HCT116 (cell line): ENCODE measurements at places on chromosomes 7 and 10.

- no peak for DNase-seq
These were observed 20.0 kb upstream of the JAZF1 start for GRCh38 chr7:28200598-28200997.

DNA sequence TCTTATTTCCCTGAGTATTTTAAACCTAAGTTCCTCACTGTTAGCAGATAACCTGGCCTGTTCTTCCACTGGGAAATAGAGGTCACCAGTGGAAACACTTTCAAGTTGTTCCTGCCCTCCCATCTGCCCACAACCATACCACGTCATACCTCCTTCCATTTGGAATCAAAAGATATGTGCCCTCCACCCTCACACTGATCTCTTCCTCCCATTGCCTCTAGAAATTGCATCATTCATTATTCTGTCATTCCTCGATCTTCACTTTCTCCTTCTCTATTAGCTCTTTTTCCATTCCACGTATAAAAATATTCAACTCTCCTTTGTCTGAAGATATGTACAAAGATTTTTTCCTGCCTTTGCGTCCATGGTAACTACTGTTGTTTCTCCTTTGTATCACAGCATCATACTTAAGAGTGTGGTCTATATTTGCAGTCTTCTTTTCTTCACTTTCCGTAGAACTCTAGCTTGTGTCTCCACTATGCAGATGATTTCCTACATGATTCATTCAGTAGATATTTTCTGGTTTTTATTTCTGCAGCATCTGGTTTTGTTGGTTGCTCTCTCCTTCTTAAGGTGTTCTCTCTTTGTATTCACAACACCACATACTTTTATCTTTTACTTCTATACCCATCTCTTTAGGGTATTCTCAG, 312.3 kb downstream of the REEP3 start:
- DNase-seq = no peak

DNA sequence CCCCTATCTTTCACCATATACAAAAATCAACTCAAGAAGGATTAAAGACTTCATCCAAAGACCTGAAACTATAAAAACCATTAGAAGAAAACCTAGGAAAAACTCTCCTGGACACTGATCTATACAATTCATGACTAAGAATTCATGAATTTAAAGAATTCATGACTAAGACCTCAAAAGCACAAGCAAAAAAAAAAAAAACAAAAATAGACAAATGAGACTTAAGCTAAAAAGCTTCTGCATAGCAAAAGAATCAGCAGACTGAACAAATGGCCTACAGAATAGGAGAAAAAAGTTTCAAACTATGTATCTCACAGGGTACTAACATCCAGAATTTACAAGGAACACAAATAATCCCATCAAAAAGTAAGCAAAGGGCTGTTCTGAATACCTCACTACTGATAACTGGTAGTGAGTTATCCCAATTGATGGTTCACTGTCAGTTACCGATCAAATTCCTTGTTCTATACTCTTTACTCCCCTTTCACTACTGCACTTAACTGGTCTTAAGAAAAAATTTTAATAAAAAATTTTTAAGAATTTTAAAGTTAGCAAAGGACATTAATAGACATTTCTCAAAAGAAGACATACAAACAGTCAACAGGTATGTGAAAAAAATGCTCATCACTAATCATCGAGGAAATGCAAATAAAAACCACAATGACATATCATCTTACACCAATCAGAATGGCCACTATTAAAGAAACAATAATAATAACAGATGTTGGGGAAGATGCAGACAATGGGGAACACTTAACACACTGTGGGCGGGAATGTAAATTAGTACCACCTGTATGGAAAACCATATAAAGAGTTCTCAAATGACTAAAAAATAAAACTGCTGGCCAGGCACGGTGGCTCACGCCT, 33.2 kb downstream of the KMT2C start:
- DNase-seq = no peak

DNA sequence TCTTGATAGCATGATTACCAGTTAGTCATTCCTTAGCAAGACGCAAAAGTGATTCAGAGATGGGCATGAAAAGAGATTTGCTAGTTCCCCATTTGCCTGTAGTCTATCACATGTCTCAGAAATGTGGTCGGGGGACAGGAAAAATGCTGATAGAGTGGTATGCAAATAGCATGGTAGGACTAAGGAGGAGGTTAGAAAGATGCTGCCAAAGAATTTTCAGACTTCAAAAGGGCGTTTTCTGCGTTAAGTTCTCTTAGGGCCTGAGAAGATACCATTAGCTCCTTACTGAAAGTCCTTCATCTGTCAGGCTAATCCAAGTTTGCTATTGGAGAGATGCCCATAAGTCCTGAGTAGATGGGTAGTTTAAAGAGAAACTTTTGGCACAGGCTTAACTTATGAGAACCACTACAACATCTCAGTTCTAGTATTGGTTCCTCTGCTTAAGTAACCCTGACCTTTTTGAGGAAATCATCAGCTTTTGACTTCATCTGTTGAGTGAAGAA, 2.7 kb downstream of the CALD1 start:
- no peak for DNase-seq

DNA sequence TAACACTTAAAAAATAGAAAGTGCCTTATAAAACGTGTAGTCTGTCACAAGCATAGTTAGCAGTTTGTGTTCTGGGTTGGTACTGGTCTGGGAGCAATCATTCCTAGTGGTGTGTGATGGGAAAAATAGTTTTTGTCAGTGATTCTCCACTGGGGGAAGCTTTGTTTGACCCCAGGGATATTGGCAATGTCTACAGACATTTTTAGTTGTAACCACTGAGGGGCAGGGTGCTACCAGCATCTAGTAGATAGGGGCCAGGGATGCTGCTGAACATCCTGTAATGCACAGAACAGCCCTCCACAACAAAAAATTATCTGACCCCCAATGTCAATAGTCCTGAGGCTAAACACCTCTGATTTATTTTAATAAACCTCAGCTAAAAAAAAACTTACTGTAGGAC, 51.6 kb upstream of the CREB5 start:
- DNase-seq = no peak

GRCh38 chr10:47396311-47396717, 12.2 kb upstream of the ZNF488 start:
- DNase-seq = no peak
